Regular cardiac myocyte (primary cell): ENCODE measurements at places on chromosomes 12 and 14. TPM values are rescaled to one million over a fixed set of nuclear protein-coding genes. Genes with fewer than 3 reads are reported as not detected.

EDDM3A gene
- total RNA-seq, result not detected in 2 replicates

SERPINA1 gene
- total RNA-seq, result under 0.01 and 0.19 TPM in 2 replicates

FOXN4 gene
- total RNA-seq, result not detected in 2 replicates

SPIC gene
- not detected in 2 replicates for total RNA-seq

FAM161B gene
- total RNA-seq, result 2.7 and 5.4 TPM in 2 replicates

KRT72 gene
- total RNA-seq, result not detected in 2 replicates

COCH gene
- total RNA-seq, result 1.2 and 1.7 TPM in 2 replicates

IAPP gene
- total RNA-seq, result 0.96 TPM in 1 of 2 replicates, not detected in the other

GARIN6 gene
- not detected in 2 replicates for total RNA-seq

CD27 gene
- not detected in 2 replicates for total RNA-seq

CDKL1 gene
- total RNA-seq, result 2.9 and 5.4 TPM in 2 replicates

SLC17A8 gene
- not detected in 2 replicates for total RNA-seq

AICDA gene
- total RNA-seq, result not detected in 2 replicates

EML1 gene
- total RNA-seq, result 27.2 and 27.9 TPM in 2 replicates

CNIH1 gene
- total RNA-seq, result 196 and 342 TPM in 2 replicates

ACOT4 gene
- 0.77 and 1.4 TPM in 2 replicates for total RNA-seq

CLEC14A gene
- 8.2 and 18.3 TPM in 2 replicates for total RNA-seq

CLEC4E gene
- total RNA-seq, result not detected in 2 replicates

TROAP gene
- 1.1 and 9.4 TPM in 2 replicates for total RNA-seq

NPFF gene
- not detected in 2 replicates for total RNA-seq

OTX2 gene
- not detected in 2 replicates for total RNA-seq

PMEL gene
- total RNA-seq, result 1.1 and 1.7 TPM in 2 replicates

DCN gene
- 69.8 and 321 TPM in 2 replicates for total RNA-seq
